ENCODE measurements at places on chromosomes 3 and 15.

DNA sequence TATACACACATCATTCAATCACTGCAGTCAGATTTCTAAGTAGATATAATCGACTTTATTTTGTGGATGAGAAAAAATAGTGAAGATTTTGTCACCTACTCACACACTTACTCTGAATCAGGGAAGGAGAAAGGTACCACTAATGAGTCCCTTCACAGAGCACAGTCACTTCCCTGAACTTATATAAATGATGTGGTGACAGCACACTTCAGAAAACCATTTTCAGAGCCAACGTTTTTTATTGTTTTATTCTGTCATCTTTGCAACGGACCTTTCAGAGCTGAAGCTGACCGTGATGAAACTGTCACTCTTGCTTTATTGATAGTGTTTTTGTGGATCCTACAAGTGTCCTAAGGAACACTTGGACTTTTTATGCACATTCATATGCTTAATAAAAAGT is 956.6 kb downstream of the SQOR start:
- DNase-seq, result no peak

GRCh38 chr15:65796610-65797078 is 4.6 kb upstream of the DENND4A start:
- DNase-seq, result peak; percentile 70

- no peak for DNase-seq
Observed at GRCh38 chr15:56244811-56245576, 1.3 kb upstream of the RFX7 start.

DNA sequence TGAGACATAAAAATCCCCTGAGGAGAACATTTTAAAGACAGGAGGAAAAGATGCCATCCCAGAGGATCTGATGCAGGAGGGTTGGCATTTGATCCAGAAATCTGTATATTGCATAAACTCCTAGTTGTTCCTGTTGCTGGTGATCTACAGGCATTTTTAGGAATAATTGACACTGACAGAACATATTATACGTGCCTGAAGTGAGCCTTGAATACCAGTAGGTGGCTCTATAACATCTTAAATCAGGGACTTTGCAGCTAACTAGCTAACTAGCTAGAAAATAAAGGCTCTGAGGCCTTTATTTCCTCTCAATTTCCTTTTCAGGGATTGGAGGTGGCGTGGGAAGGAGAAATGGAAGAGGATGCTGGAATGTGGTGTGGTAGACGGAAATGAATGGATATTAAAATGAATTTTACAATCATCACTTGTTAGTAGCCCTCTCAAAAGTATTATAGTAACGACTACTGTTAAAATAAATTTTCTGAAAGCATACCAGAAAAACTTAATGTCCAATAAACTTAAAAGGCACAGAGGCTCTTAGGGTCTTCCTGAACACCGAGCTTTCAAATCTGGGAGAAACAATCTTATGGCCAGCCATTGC is 73.8 kb upstream of the ZBED2 start:
- no peak for DNase-seq

DNA sequence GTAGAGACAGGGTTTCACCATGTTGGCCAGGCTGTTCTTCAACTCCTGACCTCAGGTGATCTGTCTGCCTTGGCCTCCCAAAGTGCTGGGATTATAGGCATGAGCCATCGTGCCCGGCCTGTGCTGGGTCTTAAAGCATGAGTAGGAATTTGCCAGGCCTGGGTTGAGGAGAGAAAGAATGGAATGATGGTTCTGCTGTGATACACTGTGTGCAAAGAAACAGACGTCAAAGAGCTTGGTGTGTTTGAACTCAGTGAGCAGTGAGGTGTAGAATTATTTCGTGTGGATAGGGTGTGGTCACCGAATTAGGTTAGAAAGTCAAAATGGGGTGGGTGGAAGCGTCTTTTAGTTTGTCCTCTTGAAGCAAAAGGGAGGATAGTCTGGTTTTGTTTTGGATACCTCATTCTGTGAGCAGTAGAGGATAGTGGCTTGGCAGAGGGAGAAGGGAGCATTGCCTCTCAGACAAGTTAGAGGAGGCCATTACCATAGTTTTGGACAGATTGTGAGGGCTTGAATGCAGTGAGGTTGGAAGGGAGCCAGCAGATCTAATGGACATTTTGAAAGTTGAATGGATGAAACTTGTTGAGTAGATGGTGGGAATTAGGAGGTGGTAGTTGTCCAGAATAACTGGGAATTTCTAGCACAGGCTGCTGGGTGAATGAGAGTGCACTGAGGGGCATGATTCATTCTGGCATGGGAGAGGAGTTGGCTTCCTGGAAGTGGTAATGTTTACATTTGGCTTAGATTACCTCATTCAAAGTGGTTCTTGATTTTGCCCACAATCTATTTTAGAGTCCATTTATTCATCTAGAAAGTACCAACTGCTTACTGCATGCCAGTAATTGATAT is 27.2 kb downstream of the AKAP13 start:
- DNase-seq, result peak; percentile 78

- no peak for DNase-seq
Observed at GRCh38 chr3:114974387-114974786, 172.7 kb downstream of the ZBTB20 start.

- no peak for DNase-seq
Observed at GRCh38 chr3:167113035-167113830, 266.9 kb downstream of the ZBBX start.

DNA sequence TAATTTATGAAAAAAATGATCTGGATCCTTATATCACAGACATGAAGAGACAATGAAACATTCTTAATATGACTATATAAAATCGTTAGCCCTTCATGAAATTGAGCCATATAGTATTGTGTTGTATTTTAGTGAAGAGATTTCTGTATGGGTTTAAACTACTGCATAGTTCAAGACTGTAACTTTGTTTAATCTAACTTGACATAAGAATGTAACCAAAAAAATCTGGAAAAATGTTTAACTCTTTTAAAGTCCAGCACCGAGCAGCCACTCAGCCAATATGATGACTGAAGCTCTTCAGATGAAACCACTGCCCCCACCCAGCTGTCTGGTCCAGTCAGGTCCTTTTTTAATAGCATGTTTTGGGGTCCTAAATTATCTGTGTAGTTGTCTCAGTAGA is 4.9 kb downstream of the NANOGP8 start:
- no peak for DNase-seq

DNA sequence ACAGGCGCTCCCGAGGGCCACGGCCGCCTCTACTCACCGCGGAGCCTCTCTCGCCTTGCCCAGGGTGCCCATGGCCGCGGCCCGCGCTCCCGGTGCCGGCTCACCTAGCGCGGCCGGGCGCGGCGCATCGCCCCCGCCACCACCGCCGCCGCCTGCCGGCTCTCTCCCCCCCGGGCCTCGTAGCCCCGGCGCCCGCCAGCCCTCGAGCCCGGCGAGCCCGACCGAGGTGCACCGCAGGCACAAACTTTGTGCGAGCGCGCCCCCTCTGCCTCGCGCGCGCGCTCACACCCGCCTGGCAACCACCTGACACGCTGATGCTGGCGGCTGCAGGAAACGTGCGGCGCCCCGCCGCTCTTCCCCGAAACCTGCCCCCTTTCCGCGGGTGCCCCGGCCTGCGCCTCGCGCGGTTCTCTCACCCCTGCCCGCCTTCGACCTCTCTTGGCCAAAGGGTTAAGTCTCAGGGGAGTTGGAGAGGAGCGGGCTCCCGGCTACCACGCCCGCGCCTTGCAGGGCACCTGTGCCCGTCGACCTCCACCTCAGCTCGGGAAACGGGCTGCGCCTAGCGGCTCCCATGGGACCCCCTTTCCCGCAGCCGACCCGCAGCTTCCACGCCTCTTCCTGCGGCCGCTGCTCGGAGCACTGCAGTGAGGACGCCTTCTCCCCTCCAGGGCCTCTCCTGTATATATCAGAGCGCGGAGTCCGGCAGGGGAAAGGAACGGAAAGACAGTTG is at the start of gene RASGRP1:
Gene RASGRP1, minus strand, starts transcription at position 258 of the 730 bp plus-strand sequence. Its CDS starts 186 bp downstream, at position 72.
- no peak for DNase-seq

DNA sequence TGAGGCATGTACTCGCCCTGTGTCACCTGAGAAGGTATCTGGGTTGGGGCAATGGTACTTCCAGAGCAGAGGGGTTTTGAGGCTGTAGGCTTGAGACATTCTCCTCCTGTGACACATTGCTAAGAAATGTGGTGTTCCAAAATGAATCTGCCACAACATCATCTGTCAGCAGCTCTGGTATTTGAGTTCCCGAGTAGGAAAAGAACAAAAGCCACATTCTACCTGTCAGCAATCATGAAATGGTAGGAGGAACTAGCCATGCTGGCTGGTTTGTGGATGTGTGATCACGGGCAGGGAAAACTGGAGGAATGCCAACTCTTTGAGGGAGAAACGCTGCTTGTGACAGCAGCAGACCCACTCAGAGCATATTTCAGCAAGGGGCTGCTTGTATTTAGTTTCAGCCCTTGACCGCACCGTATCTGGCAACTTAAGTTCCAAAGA is 579.4 kb upstream of the TBL1XR1 start:
- peak; percentile 88 for DNase-seq

DNA sequence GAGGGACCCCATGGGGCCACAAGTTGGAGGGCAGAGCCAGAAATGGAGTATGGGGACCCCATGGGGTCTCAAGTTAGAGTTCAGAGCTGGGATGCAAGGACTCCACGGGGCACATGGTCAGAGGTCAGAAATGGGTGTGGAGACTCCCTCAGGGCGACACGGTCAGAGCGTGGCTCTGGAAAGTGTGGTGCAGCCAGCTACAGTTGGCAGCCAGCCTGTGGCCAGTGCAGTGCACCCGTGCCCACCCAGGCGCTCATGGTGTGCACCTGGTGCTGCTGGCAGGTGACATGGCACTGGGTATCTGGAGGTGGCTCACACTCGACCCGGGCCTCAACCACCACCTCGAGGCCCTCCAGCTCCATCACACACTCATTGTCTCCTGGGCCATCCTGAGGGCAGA is 11.2 kb downstream of the PLXNB1 start:
- no peak for DNase-seq

GRCh38 chr15:52256366-52256765 is 39.2 kb downstream of the MYO5C start:
- peak; percentile 49 for DNase-seq

- no peak for DNase-seq
Observed at GRCh38 chr15:66831801-66832390, 129.9 kb downstream of the SMAD6 start.

GRCh38 chr3:178960181-178960580 is 111.4 kb downstream of the ZMAT3 start:
- no peak for DNase-seq

DNA sequence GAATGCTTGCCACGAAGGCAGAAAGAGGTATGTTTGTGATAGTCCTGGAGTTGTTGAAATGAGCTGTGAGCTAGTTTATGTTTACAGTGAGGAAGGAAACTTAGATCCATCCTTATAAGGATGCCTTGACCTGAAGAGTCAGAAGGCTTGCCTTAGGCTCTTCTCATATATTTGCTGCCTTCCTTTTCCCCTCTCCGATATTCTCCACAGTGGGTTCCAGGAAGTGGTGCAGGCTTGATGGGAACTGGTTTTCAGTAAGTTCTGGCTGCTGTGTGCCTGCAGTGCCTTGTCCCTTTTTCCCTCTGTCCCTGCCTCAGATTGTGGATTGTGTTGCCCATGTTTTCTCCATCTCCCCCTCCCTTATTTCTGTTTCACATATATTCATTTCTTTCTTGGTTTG is 287.3 kb upstream of the UBE2E1 start:
- no peak for DNase-seq

DNA sequence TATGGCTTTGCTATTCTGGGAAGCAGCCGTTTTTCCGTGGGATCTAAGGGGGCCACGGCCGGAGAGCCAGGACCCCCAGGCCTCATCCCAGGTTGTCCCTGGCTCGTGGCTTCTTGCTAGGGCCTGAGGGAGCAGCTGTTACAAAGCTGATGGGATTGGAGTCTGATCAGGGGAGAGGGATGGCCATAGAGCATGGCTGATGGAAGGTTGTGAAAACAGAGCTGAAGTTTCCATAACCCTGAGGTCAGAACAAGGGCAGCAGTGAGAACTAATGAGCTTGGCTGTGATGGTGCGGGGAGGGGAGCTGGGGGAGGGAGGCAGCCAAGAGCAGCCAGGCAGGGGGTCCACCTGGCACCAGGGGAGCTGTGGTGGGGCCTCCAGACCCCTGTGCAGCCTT is 63.0 kb downstream of the LINGO1 start:
- DNase-seq, result no peak
